Fibroblast of villous mesenchyme (primary cell): ENCODE measurements at places on chromosomes 1 and 21.

GRCh38 chr1:204513117-204513716 lies 3.0 kb upstream of the MDM4 start:
- DNase-seq: no peak

GRCh38 chr1:151143986-151144385 lies 2.4 kb downstream of the SEMA6C start:
- DNase-seq: no peak

GRCh38 chr1:109237512-109237911 lies 11.8 kb upstream of the CELSR2 start:
- DNase-seq: no peak

DNA sequence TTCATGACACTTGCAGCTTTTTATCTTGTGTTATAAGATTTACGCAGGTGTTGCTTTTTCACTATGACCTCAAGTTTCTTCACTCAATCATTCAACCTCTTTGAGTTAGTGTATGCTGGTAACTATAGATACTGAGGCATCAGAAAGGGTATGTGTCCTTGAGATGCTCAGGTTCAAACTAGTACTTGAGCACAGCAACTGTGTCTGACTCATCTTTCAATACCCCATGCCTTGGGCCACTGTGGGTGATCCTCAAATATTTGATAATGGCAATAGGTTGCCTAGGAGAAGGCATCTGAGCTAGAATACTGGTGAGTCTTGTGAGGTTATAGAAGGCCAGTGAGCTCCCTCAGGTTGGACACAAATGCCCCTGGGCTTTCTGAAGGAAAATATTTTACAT lies 88.1 kb upstream of the SPATA6 start:
- DNase-seq: no peak
